Right hindlimb (tissue), 1 donor: ENCODE measurements at places on chromosomes 2 and 18.

- DNase-seq, result peak; percentile 20
Measured at GRCh38 chr2:156589381-156590079, 153.4 kb downstream of the GPD2 start.

GRCh38 chr18:34951625-34952379 is 89.4 kb upstream of the MAPRE2 start:
- DNase-seq, result no peak

DNA sequence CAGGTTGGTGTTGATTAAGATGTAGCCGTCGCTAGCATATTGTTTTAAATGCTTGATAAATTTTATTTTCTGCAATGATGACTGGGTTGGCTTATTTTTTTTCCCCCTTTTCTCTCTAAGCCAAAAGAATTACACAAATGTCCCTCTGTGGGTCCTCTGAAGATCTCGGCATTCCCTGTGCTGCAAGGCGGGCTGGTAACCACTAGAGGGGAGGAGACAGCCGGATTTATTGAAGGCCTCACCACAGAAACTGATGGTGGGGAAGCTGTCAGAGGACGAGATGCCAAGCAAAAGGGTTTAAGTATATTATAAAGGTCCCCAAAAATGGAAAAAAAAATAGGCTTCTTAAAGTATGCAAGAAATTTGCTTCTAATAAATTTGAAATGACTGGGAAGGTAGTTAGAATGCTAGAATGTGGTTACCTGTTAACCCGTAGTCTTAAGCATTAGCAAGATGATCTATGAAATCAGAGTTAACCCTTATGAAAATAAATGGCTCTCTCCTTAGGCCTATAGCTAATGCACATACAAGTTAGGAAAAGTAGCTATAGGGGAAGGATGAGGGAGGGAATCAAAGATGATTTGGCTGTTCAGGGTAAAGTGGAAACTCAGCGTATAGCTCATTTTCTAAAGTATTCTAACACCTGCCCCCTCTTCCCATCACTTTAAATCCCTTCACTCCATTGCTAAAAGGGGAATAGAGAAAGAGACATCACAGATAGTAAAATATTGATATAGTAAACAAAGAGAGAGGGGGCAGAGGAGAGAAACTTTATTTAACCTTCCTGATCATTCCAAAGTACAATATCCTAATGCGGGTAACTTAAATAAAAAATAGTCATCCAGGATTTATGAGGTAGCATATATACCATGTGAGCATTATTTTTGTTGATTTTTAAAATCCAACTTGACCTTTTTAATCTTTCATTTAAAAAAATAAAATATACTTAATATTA is 894.5 kb upstream of the POU3F3 start:
- peak; percentile 69 for DNase-seq

DNA sequence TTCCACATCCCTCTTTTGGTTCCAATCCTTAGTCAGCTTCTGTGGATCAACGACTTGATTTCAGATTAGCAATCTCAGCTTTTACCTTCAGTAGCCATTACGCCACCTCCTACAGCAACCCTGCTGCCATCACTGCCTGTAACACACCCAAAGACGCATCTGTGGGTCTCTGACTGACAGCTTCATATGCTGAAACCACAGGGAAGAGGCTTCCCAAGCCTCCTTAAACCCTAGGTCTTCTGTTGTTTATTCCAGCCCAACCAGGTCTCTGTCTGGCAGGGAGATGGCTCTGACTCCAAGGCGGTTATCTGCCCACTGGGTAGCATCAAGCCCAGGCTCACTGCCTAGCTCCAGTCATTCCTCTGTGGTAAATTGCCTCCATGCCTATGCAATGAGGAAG is 28.6 kb upstream of the TRIB2 start:
- no peak for DNase-seq

DNA sequence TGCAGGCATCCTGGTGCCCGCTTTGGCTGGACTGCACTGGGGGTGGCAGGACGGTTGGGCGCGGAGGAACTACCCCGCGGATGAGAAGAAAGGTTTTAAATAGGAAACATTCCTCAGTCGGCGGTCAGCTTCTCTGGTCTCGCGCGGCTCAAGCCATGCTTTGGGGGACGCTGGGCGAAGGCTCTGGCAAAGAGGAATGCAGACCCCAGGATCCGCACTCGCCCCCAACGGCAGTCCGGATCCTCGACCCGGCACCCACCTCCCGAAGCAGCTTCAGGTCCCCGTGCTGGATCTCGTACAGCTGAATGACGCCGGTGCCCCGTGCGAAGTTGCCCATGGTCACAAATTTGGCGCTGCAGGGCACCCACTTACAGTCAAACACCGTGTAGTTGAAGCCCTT is 686 bp upstream of the PNO1 start:
- no peak for DNase-seq

DNA sequence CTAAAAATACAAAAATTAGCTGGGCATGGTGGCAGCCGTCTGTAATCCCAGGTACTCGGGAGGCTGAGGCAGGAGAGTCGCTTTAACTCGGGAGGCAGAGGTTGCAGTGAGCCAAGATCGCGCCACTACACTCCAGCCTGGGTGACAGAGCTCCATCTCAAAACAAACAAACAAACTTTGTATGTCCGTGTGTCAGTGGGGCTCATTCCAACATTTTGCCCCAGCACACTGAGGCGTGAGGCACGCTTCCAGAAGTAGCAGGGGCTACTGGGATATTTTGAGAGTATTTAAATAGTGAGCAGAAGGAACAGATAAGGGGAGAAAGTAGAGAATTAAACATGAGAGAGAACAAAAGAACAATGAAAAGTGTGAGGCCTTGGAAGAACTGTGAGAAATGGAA is 83.3 kb upstream of the TANK start:
- DNase-seq, result no peak

DNA sequence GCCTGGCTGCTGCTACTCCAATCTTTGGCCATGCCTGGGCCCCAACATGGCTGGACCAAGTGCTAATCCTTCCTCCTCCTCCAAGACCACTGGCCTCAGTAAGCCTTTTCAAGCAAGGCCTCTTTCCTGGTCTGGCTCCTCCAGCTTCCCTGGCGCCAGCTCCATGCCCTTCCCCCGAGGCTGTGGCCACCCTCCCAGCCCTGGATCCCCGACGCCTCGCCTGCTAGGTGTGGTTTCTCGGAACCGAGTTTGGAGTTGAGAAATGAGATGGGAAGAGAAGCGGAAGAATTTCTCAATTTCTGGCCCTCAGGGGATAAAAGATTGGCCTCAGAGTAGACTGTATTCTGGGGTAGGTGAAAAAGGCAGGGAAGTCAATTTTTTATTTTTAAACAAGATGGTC is 46.4 kb downstream of the ADCY3 start:
- no peak for DNase-seq

GRCh38 chr2:233952335-233952734 is 35.2 kb downstream of the TRPM8 start:
- no peak for DNase-seq

DNA sequence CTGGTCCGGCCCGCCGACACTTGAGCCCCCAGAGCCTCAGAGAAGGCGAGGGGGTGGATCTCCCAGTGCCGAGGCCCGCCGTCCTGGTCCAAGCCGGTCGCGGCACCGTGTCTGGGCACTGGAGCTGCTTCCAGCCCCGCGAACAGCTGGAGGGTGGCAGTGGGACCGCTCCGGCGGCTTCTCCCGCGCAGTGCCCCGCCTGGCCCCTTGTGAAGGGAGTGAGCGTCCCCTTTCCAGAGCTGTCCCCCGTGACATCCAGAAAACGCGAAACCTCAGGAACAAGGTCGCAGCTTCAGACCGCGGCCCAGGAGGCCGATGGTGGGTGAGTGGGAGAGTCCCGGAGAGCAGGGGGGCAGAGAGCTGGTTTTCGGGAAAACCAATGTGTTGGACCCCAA is 579 bp upstream of the EMX1 start:
- DNase-seq, result no peak

GRCh38 chr2:174344716-174345461 is 10.1 kb downstream of the SP9 start:
- DNase-seq, result no peak

DNA sequence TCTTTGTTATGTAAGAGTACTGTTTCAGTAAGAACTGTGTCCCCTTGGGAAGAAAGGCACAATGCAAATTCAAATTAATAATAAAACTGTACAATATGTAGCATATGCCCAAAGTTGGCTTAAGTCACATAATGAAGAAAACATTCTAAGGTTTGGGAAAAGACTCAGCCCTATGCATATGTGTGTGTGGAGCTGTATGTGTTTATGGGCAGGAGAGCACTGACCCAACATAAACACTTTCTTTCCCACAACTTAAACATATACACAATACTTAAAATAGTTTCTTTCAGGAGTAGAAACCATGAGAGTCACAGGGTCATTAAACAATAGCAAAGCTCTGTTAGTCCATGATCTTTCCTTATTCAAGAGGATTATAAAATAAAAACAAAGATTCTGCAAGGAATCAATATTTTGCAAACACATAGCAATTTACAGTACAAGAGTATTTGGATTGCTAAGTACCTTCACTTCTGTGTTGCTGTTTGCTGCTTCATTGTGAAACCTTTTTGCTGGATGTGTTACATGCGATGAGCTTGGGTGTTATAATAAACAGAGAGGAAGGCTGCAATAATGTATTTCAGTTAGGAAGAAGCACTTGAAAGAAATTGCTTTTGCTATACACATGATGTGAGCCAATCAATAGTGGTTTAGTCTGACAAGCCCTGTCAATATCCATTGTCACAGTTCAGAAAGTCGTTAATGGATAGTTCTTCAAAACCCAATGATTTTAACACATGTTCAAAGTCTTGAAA is 347.3 kb downstream of the ARHGAP15 start:
- no peak for DNase-seq

- no peak for DNase-seq
Measured at GRCh38 chr2:222950638-222951285, 89.9 kb downstream of the ACSL3 start.

DNA sequence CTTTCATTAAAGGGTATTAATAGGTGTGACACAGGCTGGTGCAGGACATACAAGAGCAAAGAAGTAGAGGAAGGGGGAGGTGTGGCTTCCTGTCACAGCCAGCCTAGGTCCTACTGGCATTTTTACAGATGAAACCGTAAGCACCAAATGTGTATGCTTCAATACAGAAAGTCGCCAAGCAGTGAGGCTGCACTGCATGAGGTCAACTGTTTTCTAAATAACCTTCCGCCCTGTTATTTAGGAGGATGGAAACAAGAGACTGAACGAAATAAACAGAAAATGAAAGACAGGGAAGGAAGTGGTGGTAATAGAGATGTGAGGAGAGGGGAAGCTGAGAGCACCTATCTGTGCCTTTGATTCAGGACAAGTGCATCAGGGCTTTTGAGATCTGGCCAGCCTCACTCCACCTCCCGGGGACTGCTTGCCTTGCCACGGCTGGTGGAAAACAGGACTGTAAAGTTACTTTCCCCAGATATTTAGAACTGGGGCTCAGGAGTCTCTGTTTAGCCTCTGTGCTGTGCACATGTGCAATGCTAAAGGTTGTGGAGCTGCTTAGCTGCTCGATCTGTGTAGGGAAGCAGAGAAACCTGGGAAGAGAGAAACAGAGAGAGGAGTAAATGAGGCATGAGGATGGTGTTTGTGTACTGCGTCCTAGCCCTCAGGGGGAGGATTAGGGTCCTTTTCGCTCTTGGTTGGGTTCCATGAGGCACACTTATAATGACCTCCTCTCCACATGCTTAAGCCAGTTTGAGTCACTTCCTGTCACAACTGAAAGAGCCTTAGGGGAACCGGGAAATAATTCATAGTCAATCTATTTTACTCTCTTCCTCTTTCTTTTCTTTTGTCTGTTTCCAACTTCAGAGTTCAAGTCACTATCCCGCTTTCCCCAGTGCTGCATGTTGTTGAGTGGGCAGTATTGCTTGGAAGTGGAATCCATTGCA is 62.3 kb upstream of the BOD1L2 start:
- DNase-seq, result no peak

- no peak for DNase-seq
Measured at GRCh38 chr18:69985239-69985638, 37.6 kb upstream of the CD226 start.

- DNase-seq, result peak; percentile 43
Measured at GRCh38 chr18:79385708-79386341, 9.9 kb upstream of the NFATC1 start.

GRCh38 chr2:217444932-217445331 is 557.9 kb downstream of the TNS1 start:
- DNase-seq, result no peak

DNA sequence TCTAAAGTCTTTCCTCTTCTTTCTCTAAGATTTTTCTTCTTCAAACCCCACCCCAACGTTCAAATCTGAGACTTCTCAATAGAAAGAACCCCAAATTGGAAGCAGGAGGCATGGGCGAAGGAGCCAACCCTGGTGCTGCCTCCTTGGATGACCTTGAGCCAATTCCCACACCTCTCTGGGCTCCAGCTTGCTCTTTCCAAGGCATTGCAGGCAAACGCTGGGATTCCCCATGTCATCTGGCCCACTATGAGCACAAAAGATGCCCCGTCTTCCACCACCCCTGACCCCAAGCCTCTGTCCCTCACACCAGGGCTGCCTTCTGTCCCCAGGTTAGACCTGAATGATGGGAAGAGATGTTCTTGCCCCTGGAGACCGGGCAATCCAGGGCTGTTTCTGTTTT is 57.0 kb downstream of the TTC32 start:
- no peak for DNase-seq

GRCh38 chr2:214320211-214320610 is 90.6 kb upstream of the VWC2L start:
- DNase-seq, result no peak
